Ovary (tissue), 10 donors: ENCODE measurements at places on chromosomes 6 and 20.

GRCh38 chr6:161917645-161918044 lies 643.8 kb upstream of the AGPAT4 start:
- H3K4me1 ChIP-seq: no peaks in the 10 kb centered on the region
- no peaks in the 10 kb centered on the region for H3K27me3 ChIP-seq
- no peaks in the 10 kb centered on the region for H3K36me3 ChIP-seq
- no peak for DNase-seq
- no peak overlapping the region for H3K27ac ChIP-seq

- DNase-seq: no peak
- H3K4me1 ChIP-seq: no peaks in the 10 kb centered on the region
- H3K36me3 ChIP-seq: no peaks in the 10 kb centered on the region
- H3K27me3 ChIP-seq: no peaks in the 10 kb centered on the region
- no peak overlapping the region for H3K4me3 ChIP-seq
Measured at GRCh38 chr20:2671977-2672376, 8.0 kb upstream of the IDH3B start.

GRCh38 chr6:169833258-169833794 lies 81.9 kb downstream of the ERMARD start:
- H3K4me1 ChIP-seq: no peaks in the 10 kb centered on the region
- no peak for DNase-seq
- H3K4me3 ChIP-seq: no peak overlapping the region

DNA sequence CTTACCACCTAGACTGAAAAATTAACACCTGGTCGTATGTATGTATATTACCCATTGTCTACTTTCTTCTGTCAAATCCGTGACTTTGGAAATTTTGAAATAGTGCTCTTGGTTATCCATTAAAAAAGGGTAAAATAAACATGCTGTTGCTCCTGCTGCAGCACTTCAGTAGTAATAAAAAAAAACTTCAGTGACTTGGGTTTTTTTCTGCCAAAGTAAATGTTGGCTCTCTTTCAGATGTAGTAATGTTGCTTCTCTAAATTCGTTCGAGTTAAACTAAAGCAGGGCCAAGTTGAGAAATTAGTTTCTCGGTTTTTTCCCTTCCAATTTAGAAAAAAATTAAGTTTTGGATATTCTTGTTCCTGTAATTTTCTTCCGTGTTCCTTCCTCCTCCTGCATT lies 34.2 kb downstream of the JARID2 start:
- no peaks in the 10 kb centered on the region for H3K36me3 ChIP-seq
- H3K4me3 ChIP-seq: no peak overlapping the region
- H3K27ac ChIP-seq: no peak overlapping the region
